T-helper 2 cell treated with Interferon-gamma antibody and Interleukin-4, amounts not matched to agents 5 μg/mL and 100 μg/mL, for 36 hours (primary cell): ENCODE measurements at places on chromosomes 11 and 22.

- peak overlapping the region; percentile 64 for H3K27ac ChIP-seq
- peak overlapping the region; percentile 75 for H3K4me3 ChIP-seq
- peaks cover 16% of the 10 kb centered on the region for H3K36me3 ChIP-seq
- peaks cover 76% of the 10 kb centered on the region for H3K4me1 ChIP-seq
- no peak for DNase-seq
Measured at GRCh38 chr11:114077482-114078305, 18.2 kb downstream of the ZBTB16 start.

GRCh38 chr11:10601837-10602236, 33.4 kb upstream of the LYVE1 start:
- H3K27me3 ChIP-seq = peaks cover 2% of the 10 kb centered on the region
- H3K4me3 ChIP-seq = no peak overlapping the region
- H3K36me3 ChIP-seq = no peaks in the 10 kb centered on the region
- no peak overlapping the region for H3K27ac ChIP-seq

DNA sequence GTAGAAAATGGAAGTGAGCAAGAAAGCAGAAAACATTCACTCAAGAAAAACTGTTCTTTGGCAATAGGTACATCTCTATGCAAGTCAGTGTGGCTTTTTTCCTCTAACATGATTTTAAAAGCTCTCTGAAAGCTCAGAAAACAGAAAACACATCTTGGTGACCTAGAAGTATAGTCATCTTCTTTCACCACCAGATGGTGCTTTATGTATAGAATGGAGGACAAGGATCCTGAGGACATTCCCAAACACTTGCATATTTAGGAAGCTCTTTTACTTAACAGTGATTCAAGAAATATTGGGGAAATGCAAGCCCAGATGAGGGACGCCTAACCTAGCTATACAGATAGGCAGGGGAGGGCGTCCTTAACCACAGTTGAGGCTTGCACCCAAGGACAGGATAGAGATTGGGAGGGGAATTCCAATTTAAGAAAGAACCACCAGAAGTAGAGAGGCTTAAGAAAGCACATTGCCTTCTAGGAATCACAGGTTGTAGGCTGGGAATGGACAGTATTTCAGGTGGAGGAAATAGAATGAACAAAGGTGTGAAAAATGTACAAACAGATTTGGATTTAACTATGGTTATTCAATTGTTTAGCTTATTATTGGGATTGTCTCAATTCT, 13.8 kb upstream of the CCDC81 start:
- no peaks in the 10 kb centered on the region for H3K36me3 ChIP-seq
- no peak for DNase-seq
- H3K27me3 ChIP-seq = no peaks in the 10 kb centered on the region
- no peak overlapping the region for H3K4me3 ChIP-seq
- no peak overlapping the region for H3K27ac ChIP-seq

DNA sequence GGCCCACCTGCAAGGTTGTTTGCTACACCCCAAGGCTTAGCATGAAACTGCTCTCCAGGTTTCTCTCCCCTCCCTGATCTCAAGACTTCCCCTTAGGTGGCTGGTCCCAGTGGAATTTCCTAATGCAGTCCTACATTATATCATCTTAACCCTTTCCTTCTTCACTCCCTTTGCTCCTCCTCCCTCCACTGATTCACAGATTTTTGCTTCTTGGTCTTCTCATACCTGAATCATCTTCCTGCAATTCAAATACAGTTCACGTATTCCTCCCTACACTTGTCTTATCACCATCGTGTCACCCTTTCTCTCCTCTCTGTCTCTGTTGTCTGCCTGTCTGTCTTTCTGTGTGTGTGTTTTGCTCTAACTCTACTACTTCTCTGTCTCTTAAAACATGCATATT, 17.0 kb downstream of the MMP10 start:
- no peak for DNase-seq
- peaks cover 4% of the 10 kb centered on the region for H3K27me3 ChIP-seq
- H3K4me3 ChIP-seq = no peak overlapping the region

GRCh38 chr11:80529726-80530125, 1088.9 kb upstream of the TENM4 start:
- H3K27ac ChIP-seq = no peak overlapping the region
- H3K4me1 ChIP-seq = no peaks in the 10 kb centered on the region
- no peak overlapping the region for H3K4me3 ChIP-seq
- no peak for DNase-seq
- H3K36me3 ChIP-seq = no peaks in the 10 kb centered on the region

DNA sequence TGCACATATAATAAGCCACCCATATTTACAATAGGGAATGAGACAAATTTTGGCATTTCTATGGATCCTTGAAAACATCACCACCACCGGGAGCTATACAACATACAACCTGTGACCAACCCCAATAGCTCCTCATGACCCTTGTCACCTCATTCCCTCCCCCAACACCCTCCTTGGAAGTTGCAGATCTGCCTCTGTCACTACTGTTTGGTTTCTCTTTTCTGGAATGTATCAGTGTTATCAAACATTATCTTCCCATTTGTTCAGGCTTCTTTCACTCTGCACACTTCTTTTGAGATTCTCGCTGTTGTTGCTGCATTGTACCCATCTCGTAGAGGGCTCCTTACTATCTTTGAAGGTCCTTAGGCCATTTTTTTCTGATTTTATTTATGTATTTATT, 75.6 kb downstream of the ZNF280B start:
- no peak overlapping the region for H3K27ac ChIP-seq
- no peaks in the 10 kb centered on the region for H3K36me3 ChIP-seq
- DNase-seq = no peak
- no peaks in the 10 kb centered on the region for H3K4me1 ChIP-seq
- peaks cover 14% of the 10 kb centered on the region for H3K27me3 ChIP-seq

DNA sequence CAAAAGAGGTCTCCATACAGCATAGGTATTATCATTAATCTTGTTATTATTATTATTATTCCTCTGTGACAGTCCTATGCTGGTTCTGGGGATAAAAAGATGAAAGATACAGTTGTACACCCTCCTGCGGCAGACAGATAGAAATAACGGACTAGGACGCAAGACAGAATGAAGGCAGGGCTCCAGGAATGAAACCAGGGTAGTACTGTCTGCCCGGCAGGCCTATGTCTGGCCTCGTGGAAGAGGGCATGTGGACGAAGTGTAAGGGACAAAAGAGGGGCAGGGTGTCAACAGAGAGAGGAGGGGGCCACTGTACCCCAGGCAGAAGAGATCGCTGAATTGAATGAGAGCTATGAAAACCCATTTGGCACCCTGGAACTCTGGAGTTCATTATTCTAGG, 25.2 kb downstream of the DSCAML1 start:
- no peak overlapping the region for H3K4me3 ChIP-seq
- H3K4me1 ChIP-seq = no peaks in the 10 kb centered on the region
- H3K36me3 ChIP-seq = no peaks in the 10 kb centered on the region
- no peak for DNase-seq

DNA sequence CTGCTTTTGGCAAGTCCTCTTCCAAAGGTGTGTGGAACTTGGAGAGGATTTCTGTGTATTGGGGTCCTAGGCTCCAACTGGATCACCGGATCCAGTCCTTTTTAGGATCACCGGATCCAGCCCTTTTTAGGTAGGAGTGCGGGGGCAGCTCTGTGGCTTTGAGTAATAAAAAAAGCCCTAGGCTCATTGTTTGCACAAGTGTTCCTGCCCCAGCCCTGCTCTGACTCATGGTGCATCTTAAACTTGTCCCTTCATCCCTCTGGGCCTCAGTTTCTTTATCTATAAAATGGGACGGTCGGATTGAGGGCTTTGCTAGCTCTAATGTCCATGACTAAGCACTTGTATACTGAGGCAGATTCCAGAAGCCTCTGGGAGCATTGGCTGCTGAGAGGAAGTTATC, 22.7 kb upstream of the CD44 start:
- peaks cover 71% of the 10 kb centered on the region for H3K27me3 ChIP-seq
- DNase-seq = no peak
- no peak overlapping the region for H3K4me3 ChIP-seq
- H3K27ac ChIP-seq = no peak overlapping the region

DNA sequence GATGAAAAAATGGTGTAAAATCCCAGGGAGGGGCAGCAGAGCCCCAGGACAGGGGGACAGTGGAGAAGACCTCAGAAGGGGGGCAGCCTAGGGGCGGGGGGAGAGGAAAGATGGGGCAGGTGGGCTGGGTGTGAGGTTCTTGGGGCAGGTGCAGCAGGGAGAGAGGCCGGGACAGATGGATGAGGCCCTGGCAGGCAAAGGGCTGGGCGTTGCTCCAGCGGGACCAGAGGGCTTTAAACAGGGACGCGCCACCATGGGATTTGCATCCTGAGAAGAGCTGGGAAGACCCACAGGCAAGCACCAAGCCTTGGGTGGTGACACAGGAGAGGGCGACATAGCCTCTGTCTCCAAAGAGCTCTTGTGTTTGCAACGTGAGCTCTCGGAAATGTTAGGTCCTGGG, 1342.8 kb downstream of the TBC1D22A start:
- no peak for DNase-seq
- H3K4me1 ChIP-seq = peaks cover 12% of the 10 kb centered on the region
- peaks cover 39% of the 10 kb centered on the region for H3K27me3 ChIP-seq

- DNase-seq = no peak
- H3K27me3 ChIP-seq = peaks cover 10% of the 10 kb centered on the region
- no peak overlapping the region for H3K4me3 ChIP-seq
- H3K36me3 ChIP-seq = no peaks in the 10 kb centered on the region
- H3K4me1 ChIP-seq = no peaks in the 10 kb centered on the region
Measured at GRCh38 chr22:45493286-45493771, 9.4 kb upstream of the FBLN1 start.

- no peaks in the 10 kb centered on the region for H3K36me3 ChIP-seq
- H3K4me1 ChIP-seq = no peaks in the 10 kb centered on the region
- H3K27me3 ChIP-seq = no peaks in the 10 kb centered on the region
- H3K27ac ChIP-seq = no peak overlapping the region
- no peak for DNase-seq
- H3K4me3 ChIP-seq = no peak overlapping the region
Measured at GRCh38 chr11:80280737-80281136, 839.9 kb upstream of the TENM4 start.

DNA sequence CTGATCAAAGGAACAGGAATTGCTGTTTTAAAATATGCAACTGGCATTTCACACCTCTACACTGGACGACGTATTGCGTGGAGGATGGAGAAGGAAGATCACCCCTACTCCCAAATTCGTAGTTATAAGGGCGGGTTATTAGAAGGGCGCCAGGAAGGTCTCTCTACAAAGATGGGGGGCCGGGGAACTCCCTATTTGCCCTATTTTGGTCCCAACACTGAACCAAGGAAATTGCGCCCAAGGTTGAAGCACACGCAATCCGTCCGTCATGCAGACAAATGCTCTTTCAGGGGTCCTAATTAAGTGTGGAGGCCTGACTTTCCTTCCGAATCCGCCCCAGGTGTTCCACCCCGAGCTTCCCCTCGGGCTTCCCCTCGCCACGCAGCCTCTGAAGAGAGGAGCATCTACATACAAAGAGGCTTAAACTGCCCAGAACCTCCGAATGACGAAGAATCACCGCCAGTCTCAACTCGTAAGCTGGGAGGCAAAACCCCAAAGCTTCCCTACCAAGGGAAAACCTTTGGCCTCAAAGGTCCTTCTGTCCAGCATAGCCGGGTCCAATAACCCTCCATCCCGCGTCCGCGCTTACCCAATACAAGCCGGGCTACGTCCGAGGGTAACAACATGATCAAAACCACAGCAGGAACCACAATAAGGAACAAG, 396 bp downstream of the NPAT start:
- H3K4me3 ChIP-seq = no peak overlapping the region
- H3K27me3 ChIP-seq = no peaks in the 10 kb centered on the region
- H3K4me1 ChIP-seq = peaks cover 47% of the 10 kb centered on the region
- H3K36me3 ChIP-seq = peaks cover 39% of the 10 kb centered on the region
- DNase-seq = no peak
- no peak overlapping the region for H3K27ac ChIP-seq

- H3K27ac ChIP-seq = no peak overlapping the region
- H3K36me3 ChIP-seq = no peaks in the 10 kb centered on the region
- DNase-seq = no peak
Measured at GRCh38 chr11:118430956-118431355, 5.3 kb upstream of the KMT2A start.

DNA sequence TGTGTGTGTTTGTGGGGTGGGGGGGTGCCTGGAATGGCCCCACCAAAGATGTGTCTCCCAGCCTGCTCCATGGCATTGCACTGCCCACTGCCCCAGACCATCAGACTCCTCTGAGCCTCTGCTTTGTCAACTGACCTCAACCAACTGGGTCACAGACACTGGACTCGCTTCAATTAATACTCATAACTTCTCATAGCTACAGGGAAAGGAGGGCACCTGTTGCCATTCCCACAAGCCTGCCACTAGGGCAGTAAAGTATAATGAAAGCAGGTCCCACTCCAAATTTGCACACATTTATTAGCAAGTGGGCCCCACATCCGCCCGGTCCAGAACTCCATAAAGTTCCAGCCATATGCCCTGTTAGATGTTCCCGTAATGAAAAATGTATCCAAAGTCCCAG, 70.5 kb upstream of the PRDM11 start:
- H3K36me3 ChIP-seq = peaks cover 4% of the 10 kb centered on the region
- peaks cover 3% of the 10 kb centered on the region for H3K27me3 ChIP-seq
- no peak for DNase-seq
- no peak overlapping the region for H3K27ac ChIP-seq
- no peak overlapping the region for H3K4me3 ChIP-seq

GRCh38 chr22:23832226-23833016, 6.4 kb downstream of the DERL3 start:
- H3K4me1 ChIP-seq = peaks cover 5% of the 10 kb centered on the region
- H3K27me3 ChIP-seq = no peaks in the 10 kb centered on the region
- H3K27ac ChIP-seq = no peak overlapping the region
- H3K36me3 ChIP-seq = peaks cover 24% of the 10 kb centered on the region
- DNase-seq = no peak

- H3K27ac ChIP-seq = no peak overlapping the region
- no peaks in the 10 kb centered on the region for H3K36me3 ChIP-seq
- H3K4me3 ChIP-seq = no peak overlapping the region
- DNase-seq = no peak
Measured at GRCh38 chr11:90911192-90911591, 688.3 kb upstream of the CHORDC1 start.

DNA sequence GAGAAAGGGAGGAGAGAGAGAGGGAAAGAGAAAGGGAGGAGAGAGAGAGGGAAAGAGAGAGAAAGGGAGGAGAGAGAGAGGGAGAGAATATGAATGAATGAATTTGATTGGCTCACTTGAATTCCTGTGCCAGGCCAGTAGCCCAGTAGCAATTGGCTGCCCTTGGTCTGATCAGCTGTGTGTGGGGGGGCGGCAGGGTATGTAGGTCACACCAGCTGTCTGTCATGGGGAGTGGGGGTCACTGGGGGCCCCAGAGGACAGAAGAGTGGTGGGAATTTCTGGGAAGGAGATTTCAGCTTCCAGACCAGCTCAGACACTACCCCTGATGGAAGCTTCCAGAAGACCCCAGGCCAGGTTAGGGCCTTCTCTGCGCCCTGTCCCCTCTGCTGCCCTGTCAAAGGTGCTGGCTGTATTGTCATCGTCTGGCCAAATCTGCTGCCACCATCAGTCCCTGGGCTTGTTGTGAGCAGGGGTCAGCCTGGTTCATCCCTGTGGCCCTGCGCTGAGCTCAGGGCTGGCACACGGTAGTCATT, 21.1 kb downstream of the MPPED1 start:
- H3K4me3 ChIP-seq = no peak overlapping the region
- H3K4me1 ChIP-seq = no peaks in the 10 kb centered on the region
- no peaks in the 10 kb centered on the region for H3K36me3 ChIP-seq
- DNase-seq = no peak

- no peaks in the 10 kb centered on the region for H3K36me3 ChIP-seq
- peaks cover 2% of the 10 kb centered on the region for H3K27me3 ChIP-seq
- H3K4me3 ChIP-seq = no peak overlapping the region
- no peak for DNase-seq
- H3K4me1 ChIP-seq = no peaks in the 10 kb centered on the region
Measured at GRCh38 chr11:77055913-77056312, 10.9 kb upstream of the CAPN5 start.
